IMR-90 (cell line): ENCODE measurements at places on chromosomes 12 and 14.
A peak's percentile ranks its signal among the peaks of the same experiment; 100 is the strongest.

- DNase-seq = peak; percentile 54
These were observed 2.6 kb upstream of the WNT10B start for GRCh38 chr12:48973941-48974673.

DNA sequence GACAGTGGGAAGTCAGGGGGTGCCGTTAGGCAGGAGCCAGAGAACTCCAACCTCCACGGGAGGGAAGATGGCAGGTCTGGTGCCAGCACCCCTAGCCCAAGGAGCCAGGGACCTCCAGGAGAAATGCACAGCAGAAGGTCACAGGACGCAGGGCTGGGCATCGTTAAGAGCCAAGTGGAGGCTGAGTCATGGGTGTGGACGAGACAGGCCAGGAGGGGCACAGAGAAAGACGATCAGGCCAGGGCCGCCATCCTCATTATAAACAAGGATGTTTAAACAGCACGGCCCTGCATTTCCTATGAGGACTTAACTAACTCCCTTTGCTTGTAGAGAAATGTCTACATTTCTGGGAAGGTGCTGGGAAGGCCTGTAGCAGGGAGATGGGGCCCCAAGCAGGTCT lies 77.9 kb upstream of the FZD10 start:
- no peak for DNase-seq

DNA sequence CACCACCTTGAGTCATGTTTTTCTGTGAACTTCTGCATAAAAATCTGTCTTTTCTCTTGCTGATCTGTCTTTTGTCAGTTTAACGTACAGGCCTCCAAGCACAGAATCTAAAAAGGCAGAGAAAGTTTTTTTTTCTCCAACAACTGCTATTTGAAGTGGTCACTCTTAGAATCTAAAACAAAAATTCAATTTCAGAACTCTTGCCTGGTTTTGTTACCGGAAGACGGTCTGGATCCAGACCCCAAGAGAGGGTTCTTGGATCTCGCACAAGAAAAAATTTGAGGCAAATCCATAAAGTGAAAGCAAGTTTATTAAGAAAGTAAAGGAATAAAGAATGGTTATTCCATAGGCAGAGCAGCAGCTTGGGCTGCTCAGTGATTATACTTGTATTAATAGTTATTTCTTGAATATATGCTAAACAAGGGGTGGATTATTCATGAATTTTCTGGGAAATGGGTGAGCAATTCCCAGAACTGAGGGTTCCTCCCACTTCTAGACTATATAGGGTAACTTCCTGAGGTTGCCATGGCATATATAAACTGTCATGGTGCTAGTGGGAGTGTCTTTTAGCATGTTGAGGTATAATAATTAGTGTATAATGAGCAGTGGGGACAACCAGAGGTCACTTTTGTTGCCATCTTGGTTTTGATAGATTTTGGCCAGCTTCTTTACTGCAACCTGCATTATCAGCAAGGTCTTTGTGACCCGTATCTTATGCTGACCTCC lies 150.0 kb upstream of the PLEKHA5 start:
- no peak for DNase-seq

DNA sequence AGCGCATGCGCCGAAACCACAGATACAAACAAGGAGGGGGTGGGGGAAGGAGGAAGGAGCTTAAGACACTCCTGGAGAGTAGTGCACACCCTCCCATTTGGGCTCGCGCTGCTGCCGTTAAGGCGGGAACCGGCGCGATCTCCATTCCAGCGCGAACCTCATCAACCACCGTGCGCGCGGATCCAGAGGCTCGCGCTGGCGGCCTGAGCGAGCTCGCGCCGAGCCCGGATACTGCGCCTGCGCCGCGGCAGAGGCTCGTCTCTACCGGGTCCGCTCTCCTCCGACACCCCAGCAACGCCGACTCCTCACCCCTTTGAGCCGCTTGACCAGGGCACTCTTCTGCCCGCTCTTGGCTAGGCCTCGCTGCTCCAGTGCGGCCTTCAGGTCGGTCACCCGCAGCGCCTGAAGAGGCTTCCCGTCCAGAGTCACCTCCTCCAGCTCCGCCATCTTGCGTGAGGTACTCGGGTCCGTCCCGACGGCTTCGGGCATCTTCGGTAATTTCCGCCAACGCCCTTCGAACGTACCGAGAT lies at the start of gene ACIN1:
TSS of gene ACIN1 (minus strand) at position 471 of the 530 bp plus-strand sequence. CDS start at position 447, 24 bp downstream.
- DNase-seq = peak; percentile 86

GRCh38 chr14:24463017-24463883 lies 20.7 kb upstream of the SDR39U1 start:
- no peak for DNase-seq

- DNase-seq = no peak
These were observed 45.5 kb upstream of the PLEKHG6 start for GRCh38 chr12:6265038-6265405.

DNA sequence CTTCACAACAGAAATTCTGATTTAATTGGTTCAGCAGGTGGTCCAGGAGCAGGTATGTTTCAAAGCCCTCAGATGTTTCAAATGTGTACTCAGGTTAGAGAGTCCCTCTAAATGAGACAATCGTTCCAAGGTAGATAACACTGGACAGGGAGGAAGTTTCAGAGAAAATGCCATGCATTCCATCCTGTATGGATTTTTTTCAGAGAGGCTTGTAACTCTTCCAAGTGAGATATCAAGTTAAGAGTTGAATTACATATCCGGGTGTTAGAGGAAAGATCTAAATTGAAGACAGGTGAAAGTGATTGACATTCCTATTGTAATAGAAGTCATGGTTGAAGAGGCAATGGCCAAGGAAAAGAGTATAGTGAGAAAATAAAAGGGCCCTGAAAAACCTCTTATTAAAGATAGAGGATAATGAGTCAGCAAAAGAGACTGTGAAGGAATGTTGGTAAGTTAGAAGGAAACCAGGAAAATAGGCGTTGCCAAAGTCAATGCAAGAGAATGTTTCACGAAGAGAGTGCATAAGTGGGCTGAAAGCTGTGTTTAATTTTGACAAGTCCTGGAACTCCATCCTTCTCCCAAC lies 105.8 kb downstream of the BMP4 start:
- peak; percentile 39 for DNase-seq

- DNase-seq = no peak
These were observed 168.0 kb upstream of the RTL1 start for GRCh38 chr14:101071493-101071906.

- DNase-seq = no peak
These were observed at the start of gene HCAR1 for GRCh38 chr12:122730215-122731014. HCAR1 (minus strand) TSS chr12:122730844; CDS start chr12:122730339, 505 bp downstream.

- DNase-seq = peak; percentile 83
These were observed 103.6 kb downstream of the SSPN start for GRCh38 chr12:26298785-26299621.

DNA sequence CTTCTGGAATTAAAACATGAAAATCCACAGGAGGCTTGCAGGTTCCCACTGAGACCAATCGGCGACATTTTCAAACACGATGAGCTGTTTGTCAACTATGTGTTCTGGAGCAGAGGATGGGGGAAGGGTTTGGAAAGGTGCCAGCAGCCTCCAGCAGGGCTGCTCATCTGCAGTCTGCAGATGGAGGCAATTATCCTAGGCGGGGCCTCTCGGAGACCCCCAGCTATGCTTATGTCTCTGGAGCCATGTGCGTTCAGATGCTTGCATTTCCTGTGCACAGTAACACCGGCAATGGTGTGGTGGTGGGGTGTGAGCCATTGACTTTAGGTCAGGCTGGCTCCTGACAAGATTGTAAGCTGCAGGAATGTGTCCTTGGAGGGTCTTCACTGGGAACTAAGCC lies 51.7 kb downstream of the RPH3A start:
- no peak for DNase-seq
